ENCODE measurements at places on chromosomes 2 and 18. TPM values are rescaled to one million over a fixed set of nuclear protein-coding genes. Genes with fewer than 3 reads are reported as not detected.

GRCh38 chr2:74824679-74825078, 9.2 kb upstream of the HK2 start:
- ATAC-seq: no peak
- peaks cover 8% of the 10 kb centered on the region for H3K27me3 ChIP-seq
- no peak overlapping the region for H3K27ac ChIP-seq
- H3K4me3 ChIP-seq: no peak overlapping the region
- no peaks in the 10 kb centered on the region for H3K36me3 ChIP-seq

DNA sequence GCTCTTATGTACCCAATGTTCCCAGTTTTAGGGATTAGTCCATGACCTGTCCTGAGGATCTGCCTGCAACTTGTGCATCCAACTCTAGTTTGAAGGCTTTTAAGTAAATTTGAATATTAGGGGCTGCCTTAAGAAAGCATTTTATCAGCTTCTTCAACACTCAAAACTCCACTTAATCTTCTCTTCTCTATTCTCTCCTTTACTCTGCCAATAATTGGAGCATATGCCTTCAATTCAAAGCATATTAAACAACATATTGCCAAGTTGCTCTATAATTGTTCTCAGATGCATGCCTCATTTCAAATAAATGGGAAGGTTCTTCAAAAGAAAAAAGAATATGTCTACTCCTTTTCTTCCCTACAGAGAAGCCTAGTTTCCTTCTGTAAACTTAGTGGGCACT, 84.8 kb upstream of the NCKAP5 start:
- no peaks in the 10 kb centered on the region for H3K36me3 ChIP-seq
- peaks cover 3% of the 10 kb centered on the region for H3K27me3 ChIP-seq
- no peak for ATAC-seq
- H3K27ac ChIP-seq: no peak overlapping the region
- no peaks in the 10 kb centered on the region for H3K4me1 ChIP-seq

Gene ASB18
- total RNA-seq: not detected

Gene IL36G
- total RNA-seq: not detected

- H3K36me3 ChIP-seq: no peaks in the 10 kb centered on the region
- peak overlapping the region; percentile 58 for H3K4me3 ChIP-seq
- H3K27ac ChIP-seq: no peak overlapping the region
- ATAC-seq: peak; percentile 69
- peaks cover 12% of the 10 kb centered on the region for H3K4me1 ChIP-seq
Measured at GRCh38 chr2:240704651-240705050, 13.0 kb downstream of the AQP12A start.

DNA sequence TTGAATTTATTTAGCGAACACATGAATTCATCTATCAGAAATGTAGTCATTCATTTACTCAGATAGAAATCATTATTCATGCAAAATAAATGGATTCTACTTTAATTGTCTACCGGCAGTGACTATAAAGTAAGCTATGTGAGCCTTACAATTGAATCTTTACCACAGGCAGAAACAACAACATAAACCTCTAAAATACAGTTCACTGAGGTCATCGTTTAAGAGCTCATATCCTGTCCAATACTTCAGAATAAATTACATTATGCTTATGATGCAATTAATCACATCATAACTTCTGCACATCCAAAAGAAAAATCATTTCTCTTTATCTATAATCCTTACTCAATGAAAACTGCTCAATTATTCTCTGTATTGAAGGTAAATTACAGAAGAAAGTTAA, 244.7 kb downstream of the HNMT start:
- no peak overlapping the region for H3K27ac ChIP-seq
- H3K4me3 ChIP-seq: no peak overlapping the region
- ATAC-seq: no peak
- no peaks in the 10 kb centered on the region for H3K36me3 ChIP-seq

DNA sequence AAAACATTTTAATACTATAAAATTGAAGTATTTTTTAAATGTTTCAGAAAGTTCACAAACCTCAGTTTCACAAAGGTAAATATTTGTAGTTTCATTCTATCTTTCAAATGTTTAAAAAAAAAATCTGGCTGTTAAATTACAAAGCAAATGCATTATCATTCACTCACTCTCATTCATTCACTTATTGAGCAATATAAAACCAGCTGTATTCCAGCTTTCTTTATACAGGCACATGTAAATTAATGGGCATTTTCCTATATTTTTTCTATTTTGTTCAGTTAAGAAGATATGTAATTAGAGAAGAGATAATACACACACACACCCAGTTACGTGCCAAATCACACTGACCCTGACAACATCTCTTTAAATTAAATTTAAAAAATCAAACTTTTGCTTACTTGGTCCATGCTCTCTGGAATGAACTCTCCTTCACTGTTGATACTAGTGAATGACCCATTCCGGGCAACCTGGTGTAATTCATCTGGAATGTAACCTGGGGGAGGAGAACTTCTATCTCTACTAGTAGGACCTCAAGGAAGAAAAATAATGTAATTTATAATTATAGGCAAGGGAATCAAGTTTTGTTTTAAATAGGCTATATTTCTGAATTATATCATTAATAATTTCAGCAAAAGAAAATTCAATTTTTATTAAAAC, 32.5 kb upstream of the ERCC3 start:
- no peak for ATAC-seq
- H3K4me3 ChIP-seq: no peak overlapping the region
- no peak overlapping the region for H3K27ac ChIP-seq
- no peaks in the 10 kb centered on the region for H3K27me3 ChIP-seq

Gene SCYGR4
- not detected for total RNA-seq

DNA sequence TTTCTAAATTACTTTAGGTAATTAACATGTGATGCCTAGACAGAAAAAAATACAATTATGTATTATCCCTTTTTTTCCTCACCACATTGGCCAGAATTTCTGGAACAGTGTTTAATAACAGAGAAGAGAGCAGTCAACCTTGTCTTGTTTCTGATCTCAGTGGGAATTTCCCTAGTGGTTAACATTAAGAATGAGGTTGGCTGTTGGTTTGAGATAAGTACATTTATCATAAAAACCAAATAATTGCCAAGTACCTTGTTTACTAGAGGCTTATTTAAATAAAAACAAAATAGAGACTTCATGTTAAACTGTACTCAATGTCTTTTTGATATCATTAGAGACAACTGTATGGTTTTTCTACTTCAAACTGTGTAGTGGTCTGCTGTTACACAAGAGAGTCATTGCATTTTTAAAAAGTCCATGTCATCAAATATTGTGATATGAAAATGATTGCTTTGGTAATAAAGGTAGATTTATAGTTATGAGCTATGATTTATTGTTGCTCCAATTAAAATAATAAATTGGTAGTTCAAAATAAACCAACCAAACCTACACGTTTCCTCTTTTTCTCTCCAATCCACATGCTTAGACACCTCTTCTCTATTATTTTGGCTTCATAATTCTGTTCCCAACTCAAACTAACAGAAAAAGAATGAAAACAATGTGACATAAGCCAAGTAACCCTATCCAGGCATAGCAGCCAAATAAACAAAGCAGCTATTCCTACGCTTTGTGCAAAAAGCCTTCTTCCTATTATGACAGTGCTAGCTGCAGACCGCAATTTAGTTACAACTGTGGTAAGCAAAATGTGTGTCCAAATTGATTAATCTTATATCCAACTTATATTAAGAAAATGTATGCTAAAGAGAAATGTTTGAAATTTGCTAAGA, 20.9 kb upstream of the TANK start:
- no peaks in the 10 kb centered on the region for H3K27me3 ChIP-seq
- H3K36me3 ChIP-seq: peaks cover 65% of the 10 kb centered on the region

Gene FBXO41
- total RNA-seq: 36.3 TPM

Gene FTCDNL1
- total RNA-seq: 1.3 TPM

DNA sequence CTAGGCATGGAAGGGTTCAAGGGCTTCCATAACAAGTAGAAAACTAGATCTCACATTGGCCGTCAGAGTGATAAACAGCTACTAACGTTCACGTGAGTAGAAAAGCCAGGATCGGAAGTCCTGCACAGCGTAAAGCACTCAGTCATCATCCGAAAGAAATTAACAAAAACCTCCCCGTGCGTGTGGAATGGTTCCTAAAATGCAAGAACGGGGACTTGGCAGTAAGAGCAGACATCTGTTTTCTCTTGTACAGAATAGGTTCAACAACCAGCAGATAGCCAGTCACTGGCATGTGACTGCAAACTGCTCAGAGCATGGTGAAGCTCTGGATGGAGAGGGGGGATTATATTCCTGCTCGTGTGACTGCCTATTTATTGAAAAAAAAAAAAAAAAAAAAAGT, 106.9 kb upstream of the ITGB6 start:
- H3K4me3 ChIP-seq: no peak overlapping the region
- H3K27me3 ChIP-seq: no peaks in the 10 kb centered on the region
- H3K36me3 ChIP-seq: peaks cover 72% of the 10 kb centered on the region
- H3K27ac ChIP-seq: no peak overlapping the region
- no peak for ATAC-seq

- ATAC-seq: no peak
- no peak overlapping the region for H3K27ac ChIP-seq
- no peaks in the 10 kb centered on the region for H3K4me1 ChIP-seq
Measured at GRCh38 chr18:4270016-4270415, 185.1 kb downstream of the DLGAP1 start.

Gene SCN7A
- not detected for total RNA-seq

GRCh38 chr18:12791610-12792009, 88.8 kb downstream of the PSMG2 start:
- H3K27ac ChIP-seq: no peak overlapping the region
- H3K4me3 ChIP-seq: no peak overlapping the region
- H3K4me1 ChIP-seq: no peaks in the 10 kb centered on the region
- H3K27me3 ChIP-seq: no peaks in the 10 kb centered on the region

DNA sequence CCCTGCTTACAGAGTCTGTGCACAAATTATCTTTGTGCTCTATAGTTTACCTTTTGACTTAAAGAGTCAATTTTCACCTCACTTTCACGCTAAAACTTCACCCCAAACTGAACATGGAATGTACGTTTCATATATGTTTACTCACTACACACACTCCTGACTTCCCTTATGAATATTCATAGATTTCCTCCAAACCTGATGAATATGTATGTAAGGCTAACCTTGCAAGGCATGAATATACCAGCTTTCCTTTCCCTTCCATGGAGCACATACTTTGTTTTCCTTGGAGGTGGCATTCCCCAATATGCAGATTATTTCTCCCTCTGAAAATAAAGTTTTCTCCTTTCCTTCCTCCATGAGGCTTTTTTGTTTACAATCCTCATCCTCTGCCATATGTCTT, 48.4 kb upstream of the GPR39 start:
- no peak overlapping the region for H3K27ac ChIP-seq
- H3K36me3 ChIP-seq: no peaks in the 10 kb centered on the region
- no peaks in the 10 kb centered on the region for H3K4me1 ChIP-seq
- no peak overlapping the region for H3K4me3 ChIP-seq
- no peak for ATAC-seq

DNA sequence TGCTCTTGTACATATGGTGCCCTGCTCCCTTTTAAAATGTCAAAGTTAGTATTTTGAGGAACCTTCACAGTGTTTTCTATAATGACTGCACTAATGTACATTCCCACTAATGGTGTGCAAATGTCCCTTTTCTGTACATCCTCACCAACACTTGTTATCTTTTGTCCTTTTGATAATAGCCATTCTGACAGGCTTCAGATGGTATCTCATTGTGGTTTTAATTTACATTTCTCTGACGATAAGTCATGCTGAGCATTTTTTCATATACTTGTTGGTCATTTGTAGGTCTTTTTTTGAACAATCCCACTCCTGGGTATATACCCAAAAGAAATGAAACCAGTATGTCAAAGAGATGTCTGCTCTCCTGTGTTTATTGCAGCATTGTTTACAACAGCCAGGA, 268.3 kb downstream of the FBXO15 start:
- H3K4me3 ChIP-seq: no peak overlapping the region
- ATAC-seq: no peak
- H3K27ac ChIP-seq: no peak overlapping the region
- peaks cover 6% of the 10 kb centered on the region for H3K27me3 ChIP-seq
- H3K36me3 ChIP-seq: no peaks in the 10 kb centered on the region

Gene TUBA4B
- not detected for total RNA-seq

GRCh38 chr2:58594762-58595161, 353.6 kb upstream of the FANCL start:
- no peaks in the 10 kb centered on the region for H3K27me3 ChIP-seq
- no peak overlapping the region for H3K27ac ChIP-seq
- H3K4me1 ChIP-seq: no peaks in the 10 kb centered on the region
- H3K4me3 ChIP-seq: no peak overlapping the region

Gene STRN
- total RNA-seq: 25.5 TPM

GRCh38 chr2:112118148-112118547, 20.0 kb upstream of the FBLN7 start:
- ATAC-seq: no peak
- peaks cover 39% of the 10 kb centered on the region for H3K36me3 ChIP-seq
- H3K4me1 ChIP-seq: peaks cover 2% of the 10 kb centered on the region
- H3K27me3 ChIP-seq: no peaks in the 10 kb centered on the region

DNA sequence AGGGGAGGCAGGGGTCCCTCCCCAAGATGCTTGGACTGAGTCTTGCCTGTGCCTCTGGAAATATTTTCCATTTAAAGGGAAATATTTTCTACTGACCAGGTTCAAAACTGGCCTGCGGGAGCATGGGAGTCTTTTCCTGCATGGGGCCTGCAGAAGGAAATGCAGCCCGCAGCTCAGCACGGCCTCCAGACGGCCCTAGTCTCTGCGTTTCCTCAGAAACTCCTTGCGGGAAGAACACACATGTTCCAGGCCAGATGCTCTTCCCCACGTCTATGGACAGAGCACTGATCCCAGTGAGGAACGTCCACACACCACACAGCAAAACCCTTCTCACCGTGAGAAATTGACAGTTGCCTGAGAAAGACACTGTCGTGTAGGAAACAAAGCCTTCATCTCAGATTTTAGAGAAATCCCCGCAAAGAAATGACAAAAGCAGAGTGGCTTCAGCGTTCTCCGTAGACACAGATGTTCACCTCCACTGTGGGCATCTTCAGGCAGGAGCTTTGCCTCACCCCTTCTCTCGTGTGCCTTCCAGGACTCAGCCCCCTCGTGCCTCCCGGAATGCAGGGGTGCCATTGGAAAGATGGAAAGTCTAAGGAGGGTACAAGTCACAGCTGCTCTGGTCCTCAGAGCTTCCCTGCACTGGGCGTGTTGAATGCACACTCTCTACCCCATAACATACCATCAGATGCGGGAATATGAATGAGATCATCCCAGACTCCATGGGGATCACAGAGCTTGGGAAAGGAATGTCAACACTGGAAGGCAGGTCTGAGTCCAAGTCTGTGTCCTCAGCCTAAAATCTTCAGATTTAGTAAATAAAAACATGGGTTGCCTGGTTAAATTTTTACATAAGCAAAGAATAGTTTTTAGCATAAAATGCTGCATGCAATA, 438.7 kb upstream of the SALL3 start:
- no peaks in the 10 kb centered on the region for H3K4me1 ChIP-seq
- H3K27me3 ChIP-seq: peaks cover 9% of the 10 kb centered on the region
- H3K27ac ChIP-seq: no peak overlapping the region
- no peak for ATAC-seq

Gene NRP2
- 0.91 TPM for total RNA-seq
